ENCODE measurements at places on chromosomes 3 and 15.

- no peak for DNase-seq
These were observed 242.3 kb downstream of the TLE3 start for GRCh38 chr15:69855258-69856000.

- DNase-seq: peak; percentile 59
These were observed 36.7 kb downstream of the RGMA start for GRCh38 chr15:93052090-93052879.

DNA sequence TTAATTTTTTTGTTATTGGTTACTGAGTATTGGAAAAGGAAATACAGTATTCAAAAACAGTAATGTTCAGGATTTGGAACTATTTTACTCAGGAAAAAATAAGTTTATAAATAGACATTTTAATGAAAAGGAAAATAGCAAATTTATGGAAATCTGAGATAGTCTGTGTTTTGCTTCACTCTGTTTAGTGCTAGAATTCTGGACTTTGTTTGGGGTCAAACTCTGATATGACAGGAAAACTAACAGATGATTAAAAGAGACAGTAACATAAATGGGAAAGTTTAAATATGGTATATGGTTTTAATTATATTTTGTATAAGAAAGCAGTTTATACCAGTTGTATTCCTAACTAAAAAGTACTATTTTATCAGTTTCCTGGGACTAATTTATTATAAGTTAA, 17.4 kb downstream of the SETD5 start:
- DNase-seq: no peak

GRCh38 chr15:99425657-99426301, 140.0 kb upstream of the MEF2A start:
- DNase-seq: no peak

- peak; percentile 85 for DNase-seq
These were observed 1.5 kb upstream of the RBM15B start for GRCh38 chr3:51389423-51390183.

DNA sequence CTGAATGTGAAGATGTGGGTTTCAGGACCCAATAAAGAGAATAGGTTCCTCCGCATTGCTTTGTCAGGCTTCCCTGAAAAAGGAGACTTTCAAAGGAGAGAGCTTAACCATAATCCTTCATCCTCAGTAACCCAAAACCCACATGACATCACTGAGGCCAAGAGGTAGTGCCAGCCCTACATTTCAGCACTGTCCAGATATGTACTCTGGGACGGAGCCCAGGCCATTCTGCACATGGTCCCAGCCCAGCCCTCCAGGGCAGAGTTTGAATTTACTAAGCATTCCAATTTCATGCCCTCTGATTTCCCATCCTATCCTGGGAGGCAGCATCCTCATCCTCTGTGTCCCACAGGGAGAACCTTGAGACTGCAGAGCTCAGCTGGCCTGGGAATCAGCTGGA, 210.5 kb downstream of the GABRB3 start:
- no peak for DNase-seq

GRCh38 chr3:20236603-20237002, 50.6 kb upstream of the SGO1 start:
- no peak for DNase-seq

GRCh38 chr3:50230794-50231125, 5.2 kb upstream of the GNAI2 start:
- DNase-seq: no peak

GRCh38 chr3:72032441-72033135, 247.6 kb upstream of the PROK2 start:
- DNase-seq: no peak

- no peak for DNase-seq
These were observed 150.8 kb downstream of the TLE3 start for GRCh38 chr15:69946870-69947269.

Data from HuH-7 (cell line).